ENCODE measurements at places on chromosomes 5 and 9. TPM values are rescaled to one million over a fixed set of nuclear protein-coding genes. Genes with fewer than 3 reads are reported as not detected.

DNA sequence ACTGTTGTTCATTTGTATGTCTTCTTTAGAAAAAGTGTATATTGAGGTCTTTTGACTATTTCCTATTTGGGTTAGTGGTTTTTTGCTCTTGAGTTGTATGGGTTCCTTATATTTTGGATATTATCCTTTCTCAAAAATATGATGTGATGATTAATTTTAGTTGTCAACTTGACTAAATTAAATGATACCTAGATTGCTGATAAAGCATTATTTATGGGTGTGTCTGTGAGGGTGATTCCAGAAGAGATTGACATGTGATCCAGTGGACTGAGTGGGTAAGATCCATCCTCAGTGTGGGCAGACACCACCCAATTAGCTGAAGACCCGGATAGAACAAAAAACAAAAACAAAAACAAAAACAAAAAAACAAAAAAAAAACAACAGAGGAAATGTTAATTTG, 115.1 kb upstream of the KIF2A start:
- DNase-seq = no peak

The SELENOP gene
- 82.0 TPM for total RNA-seq

GRCh38 chr5:74342948-74343682, 297.4 kb downstream of the ENC1 start:
- no peak for DNase-seq

GRCh38 chr5:78640662-78641474, 7.7 kb downstream of the LHFPL2 start:
- no peak for DNase-seq

The MSX2 gene
- total RNA-seq = 6.6 TPM

GRCh38 chr9:115117999-115118878, at the start of gene TNC:
Gene TNC (minus strand): TSS chr9:115118157. CDS start chr9:115091018, 27,139 bp downstream.
- no peak for DNase-seq

DNA sequence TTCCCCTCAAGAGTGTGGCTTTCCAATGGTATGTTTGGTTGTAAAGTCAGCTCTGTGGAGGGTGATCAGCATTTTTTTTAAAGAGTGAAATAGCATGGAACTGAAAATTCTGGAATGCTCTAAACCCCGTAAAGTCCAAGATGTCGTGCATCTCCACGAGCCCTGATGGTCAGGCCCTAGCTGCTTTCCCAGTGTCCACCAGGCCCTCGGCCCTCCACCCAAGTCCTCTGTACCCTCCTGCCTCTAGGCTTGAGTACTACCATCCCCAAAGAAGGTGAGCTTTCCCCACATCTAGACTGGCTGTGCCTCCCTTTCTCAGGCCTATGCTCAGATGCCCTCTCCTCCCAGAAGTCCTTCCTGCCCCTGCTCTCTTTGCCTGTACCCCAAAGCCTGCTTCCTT, 280.3 kb downstream of the GADD45G start:
- no peak for DNase-seq

The FBP1 gene
- not detected for total RNA-seq

DNA sequence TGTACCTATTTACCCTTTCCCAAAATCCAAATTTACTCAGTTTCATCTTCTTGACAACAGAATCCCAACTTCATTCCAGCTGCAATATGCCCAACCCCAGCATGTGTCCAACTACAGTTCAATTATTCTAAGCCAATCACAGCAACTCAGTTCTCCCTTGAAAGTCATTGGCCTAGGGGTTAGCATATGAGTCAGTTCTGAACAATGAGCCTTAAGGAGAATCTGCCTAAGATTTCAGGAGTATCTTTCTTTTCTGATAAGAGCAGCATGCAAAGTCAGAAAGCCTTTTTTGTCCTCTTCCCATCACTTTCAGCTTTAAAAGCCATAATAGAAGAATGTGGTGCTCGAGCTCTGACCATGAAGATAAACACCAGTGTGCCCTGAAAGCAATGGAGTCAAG, 44.4 kb upstream of the RASGRF2 start:
- DNase-seq = no peak

The GABRA1 gene
- 34.5 TPM for total RNA-seq

DNA sequence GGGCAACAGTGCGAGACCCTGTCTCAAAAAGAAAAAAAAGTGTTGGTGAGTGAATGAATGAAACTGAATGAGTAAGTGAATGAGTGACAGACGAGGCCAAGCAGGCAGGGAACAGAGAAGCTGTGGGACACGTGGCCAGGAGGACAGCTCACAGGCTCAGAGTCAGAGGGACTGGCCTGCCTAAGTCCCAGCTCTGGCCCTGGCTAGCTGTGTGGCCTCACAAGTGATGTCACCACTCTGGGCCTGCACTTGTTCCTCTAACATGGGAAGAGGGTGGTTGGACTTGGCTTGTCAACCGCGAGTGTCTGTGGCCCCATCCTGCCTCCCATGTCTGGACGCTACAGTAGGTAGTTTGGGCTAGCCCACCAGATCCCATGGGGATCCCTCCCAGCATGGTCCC, 4.7 kb upstream of the PLPP7 start:
- DNase-seq = no peak

DNA sequence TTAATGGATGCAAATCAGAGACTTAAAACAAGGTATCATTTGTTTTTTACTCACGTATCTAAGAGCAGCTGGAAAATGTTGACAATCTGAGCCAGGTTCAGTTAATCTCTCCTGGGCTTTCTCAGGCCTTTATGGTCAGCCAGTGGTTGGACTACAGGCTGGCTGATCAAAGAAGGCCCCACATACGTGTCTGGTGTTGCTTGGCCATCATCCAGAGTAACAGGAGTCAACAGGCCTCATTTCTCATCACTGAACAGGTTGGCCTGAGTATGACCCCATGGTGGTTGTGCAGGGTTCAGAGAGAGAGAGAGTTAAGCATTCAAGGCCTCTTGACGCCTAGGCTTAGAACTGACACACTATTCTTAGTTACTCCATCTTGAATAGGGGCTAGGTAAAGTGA, 97.0 kb upstream of the VLDLR start:
- DNase-seq = no peak

DNA sequence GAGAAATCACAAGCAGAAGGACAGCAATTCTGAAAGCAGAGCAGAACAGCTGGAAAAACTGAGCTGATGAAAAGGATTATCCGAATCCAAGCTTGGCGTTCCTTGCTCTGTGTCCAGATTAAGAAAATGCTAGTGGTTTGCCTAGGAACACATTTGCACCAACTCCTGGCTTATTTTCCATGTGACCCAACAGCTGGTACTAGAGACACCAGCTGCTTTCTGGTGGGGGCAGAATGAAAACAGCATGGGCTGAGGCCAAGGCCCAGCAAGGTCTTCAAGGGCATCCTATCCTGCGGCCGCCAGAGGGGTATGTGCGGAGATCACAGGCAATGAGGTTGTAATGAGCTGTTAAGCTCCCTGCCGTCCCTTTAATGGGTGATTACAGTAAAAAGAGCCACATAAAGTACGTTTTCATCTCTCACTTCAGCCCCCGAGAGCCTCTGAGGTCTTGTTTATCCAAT, 131.5 kb downstream of the DOCK8 start:
- DNase-seq = no peak

DNA sequence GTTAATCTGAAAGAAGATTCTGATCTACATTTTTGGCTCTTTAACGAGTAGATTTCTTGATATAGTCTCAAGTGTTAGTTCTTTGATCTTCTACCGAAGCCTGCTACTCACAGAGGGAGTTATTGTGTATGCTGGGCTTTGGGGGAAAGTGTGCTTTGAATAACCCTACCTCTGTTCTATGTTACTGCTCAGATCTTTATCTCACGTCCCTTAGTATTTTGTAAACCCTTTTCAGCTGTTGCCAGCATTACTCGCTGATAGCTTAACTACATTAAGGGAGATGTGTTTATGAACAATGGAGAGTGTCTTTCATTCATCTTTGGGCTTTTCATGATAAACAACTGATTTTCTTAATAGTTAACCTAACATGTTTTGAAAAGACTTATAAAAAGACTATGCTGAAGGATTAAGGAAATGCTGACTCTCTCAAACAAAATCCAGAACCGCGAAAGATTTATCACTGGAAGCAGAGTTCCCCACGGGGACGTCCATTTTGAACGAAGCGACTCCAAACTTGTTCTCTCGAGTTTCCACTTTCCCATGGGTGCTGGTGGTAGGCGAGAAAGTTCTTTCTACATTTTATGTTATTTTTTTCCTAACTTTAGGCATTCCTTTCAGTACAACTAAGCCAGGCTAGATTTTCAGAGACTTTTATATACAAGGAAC, 27.9 kb upstream of the ALDH1A1 start:
- no peak for DNase-seq

- DNase-seq = no peak
Measured at GRCh38 chr5:78586251-78586650, 62.3 kb downstream of the LHFPL2 start.

DNA sequence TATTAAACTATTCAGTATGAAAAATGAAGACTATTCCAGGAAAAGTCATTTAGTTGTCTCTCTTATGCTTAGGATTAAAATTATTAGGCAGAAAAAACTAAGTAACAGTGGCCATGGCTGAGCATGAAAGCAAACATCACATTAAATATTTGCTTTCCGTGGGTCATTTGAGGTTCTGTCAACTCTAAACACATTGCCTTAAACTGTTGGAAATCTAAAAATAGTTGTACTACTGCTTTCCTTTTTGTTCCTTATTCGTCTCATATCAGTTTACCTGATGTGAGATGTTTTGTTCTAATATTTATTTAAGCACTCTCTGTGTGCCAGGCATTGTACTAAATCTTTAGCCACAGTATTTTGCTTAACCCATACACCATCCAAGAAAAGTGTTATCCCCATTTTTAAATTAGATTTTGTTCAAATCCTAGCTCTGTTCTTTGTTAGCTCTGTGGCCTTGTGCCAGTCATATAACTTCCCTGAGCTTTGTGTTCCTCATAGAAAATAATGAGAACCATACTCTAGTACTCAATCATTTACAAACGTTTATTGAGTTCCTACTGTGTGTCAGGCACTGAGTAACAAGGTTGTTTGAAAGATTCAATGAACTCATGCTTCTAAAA, 18.7 kb upstream of the ZNF608 start:
- no peak for DNase-seq

- no peak for DNase-seq
Measured at GRCh38 chr9:105662184-105663104, at the start of gene TAL2. Gene TAL2 (plus strand): TSS chr9:105662457. CDS start chr9:105662497, 40 bp downstream.

GRCh38 chr5:140498591-140498990, 48.9 kb upstream of the EIF4EBP3 start:
- DNase-seq = no peak

DNA sequence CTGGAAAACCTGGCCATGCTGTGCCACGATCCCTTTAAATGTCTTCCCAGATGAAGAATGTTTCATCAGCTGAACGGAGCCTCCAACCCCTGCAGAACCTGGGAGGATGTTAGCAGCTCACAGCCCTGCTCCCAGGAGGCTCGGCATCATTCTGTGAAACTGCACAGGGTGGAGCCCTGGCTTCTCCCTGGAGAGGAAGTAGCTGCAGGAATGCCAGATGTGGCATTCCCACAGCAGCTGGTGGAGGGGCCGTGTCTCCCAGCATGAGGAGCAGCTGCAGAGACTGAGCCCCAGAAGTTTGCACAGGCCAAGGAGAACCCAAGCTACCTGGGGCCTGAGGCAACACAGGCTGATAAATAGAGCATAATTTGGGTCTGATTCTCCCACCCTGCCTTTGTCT, 165.8 kb upstream of the MAP3K1 start:
- DNase-seq = no peak

DNA sequence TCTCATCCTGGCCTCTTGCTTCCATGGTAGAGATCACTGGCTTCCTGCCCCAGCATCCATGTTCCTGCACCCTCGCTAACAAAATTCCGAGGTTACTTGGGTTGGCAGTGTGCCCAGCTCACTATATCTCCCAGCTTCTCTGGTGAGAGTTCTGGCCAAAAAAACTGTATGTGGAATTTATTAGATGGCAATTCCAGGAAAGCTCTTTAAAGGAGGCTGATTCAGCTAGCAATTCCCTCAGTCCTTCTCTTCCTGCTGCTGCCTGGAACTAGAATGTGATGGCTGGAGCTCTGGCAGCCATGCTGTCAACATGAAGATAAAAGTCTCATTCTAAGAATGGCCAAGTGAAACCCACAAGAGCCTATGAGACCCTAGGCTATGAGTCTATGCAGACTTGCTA, 88.8 kb downstream of the SECISBP2 start:
- DNase-seq = no peak

DNA sequence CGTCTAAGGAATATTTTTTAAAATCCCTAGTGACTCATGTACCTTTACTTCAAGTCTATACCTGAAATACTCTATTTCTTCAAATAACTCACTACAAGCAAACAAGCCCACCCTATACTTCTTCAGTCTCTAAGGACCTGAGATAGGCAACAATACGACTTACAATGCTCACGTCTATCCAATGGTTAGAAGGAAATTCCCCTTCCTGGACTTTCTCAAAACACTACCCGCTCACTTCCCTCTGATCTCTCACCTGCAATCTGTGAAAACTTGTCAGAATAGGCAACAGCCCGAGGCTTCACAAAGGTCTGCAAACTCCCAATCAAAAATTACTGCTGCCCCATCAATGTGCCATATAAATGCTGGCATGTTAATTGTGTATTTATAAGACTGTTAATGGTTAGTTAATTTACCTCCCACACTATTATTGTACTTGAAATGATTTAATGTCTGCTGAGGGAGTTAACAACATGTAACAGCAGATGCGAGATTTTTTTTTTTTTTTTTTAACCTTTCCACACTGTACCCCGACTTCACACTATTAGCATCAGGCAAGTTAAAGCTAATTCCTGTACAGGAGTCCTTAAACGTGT, 27.3 kb downstream of the MAPKAP1 start:
- DNase-seq = no peak

The SLC25A25 gene
- total RNA-seq = 18.7 TPM

DNA sequence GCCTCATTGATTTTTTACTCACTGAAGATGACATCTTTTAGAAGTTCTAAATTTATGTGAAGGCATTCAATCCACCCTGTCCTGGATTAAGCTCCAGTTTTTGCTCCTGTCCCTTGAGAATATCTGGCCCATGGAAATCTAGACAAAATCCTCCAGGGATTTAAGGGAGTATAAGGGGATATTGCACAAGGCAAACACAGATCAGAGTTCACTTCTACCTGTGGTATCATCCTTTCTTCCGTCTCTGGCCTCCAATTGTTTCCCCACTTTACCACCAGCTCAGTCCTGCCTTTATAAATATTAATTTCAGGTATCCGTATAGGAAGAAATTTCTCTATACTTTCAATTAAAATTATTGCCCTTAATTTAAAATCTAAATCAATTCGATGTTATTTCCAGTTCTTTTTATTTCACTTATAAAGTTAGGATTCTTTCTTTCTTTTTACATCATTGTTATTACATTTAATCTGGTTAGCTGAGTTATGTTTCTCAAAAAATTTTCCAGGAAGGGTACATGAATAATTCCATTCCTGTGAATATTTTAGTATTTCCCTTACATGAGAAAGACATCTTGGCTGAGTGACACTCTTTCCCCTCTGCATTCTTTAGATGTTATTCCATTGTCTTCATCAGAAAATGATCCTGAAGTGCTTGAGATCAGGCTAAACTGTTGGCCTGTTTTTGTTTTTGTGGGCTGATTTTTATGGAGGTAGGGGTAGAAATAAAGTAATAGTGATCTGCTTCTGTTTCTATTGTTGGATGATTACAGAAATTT, 194.3 kb upstream of the MAP3K1 start:
- no peak for DNase-seq

DNA sequence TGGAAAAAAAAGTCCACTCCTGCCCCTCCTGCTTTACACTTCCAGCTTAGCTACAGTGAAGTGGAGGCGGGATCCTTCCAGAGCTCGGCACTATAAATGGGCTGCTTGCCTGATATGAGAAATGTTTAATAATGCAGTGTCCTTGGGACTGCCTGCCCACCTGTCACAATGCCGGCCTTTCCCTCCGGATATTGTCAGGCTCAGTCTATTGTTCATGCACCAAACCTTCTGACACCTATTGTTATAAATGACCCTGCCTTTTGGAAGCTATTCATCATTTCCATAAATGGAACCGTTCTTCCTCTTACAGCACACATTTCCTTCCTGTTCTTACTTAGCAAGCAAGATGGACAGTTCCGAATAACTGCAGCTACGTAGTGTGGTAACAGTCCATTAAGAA, 146.3 kb downstream of the DMAC1 start:
- DNase-seq = no peak
